ENCODE measurements at places on chromosomes 2 and 18. TPM values are rescaled to one million over a fixed set of nuclear protein-coding genes. Genes with fewer than 3 reads are reported as not detected.

FBXO36 gene
- 3.9 TPM for total RNA-seq

GPR17 gene
- total RNA-seq = not detected

GRHL1 gene
- total RNA-seq = 14.4 TPM

GRCh38 chr2:46672752-46673151 lies 193.4 kb downstream of the TMEM247 start:
- no peak for DNase-seq

DNA sequence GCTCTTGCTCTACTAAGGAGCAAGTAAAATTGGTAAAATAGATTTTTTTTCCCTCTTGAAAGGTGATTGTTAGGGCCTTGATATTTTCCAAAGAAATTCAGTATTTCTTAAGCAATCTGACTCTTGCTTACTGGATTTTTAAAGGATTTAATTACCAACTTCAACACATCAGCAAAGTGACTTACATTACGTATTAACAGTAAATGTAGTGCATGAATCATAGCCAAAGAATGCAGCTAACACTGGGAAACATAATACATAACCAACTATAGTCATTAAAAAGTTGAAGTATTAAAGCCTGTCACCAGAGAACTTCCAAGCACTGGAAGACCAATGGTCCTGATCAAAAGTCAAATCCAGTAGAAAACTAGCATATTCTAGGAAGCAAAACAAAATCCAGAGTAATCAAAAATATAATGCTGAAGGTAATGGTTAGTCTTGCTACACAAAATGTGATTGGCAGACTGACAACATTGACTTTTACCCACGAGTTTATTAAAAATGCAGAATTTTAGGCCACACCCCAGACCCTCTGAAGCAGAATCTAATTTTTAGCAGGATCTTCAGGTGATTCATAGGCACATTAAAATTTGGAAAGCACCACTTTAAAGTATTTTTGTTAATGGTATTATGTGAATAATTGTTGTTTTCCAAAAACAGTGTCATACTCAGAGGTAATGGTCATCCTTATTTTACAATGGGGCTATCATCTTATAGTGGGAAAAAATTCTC lies 31.8 kb upstream of the CAVIN2 start:
- DNase-seq = no peak

DNA sequence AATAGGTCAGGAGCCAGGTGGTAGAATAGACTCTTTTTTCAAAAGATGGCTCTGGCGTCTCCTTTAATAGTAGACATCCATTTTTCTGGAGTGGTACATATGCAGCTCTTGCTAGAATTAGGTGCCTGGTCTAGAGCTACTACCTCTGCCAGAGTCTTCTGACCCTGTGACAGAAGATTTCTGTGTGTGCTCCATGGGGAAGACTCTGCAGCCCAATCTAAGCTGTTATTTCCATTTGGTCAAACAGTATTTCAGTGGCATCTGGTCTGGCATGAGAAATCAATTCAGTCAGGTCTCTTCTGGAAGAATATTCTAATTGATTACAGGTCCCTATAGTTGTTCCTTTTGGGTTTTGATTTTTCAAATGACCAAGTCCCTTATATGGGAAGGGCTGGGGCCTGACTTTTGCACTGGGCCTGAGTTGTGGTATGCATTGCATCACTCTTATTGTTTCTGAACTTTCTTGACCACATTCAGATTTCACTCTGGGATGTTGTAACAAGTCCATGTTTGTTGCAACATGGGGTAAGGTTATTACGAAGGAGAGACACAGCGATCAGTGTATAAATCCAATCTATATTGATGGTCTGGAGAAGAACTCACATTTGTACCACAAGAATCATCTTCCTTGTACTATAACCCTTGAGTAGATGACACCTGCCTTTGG lies 12.1 kb downstream of the MXD1 start:
- no peak for DNase-seq

GRCh38 chr2:219769090-219769910 lies 141.9 kb downstream of the SLC4A3 start:
- DNase-seq = no peak

DNA sequence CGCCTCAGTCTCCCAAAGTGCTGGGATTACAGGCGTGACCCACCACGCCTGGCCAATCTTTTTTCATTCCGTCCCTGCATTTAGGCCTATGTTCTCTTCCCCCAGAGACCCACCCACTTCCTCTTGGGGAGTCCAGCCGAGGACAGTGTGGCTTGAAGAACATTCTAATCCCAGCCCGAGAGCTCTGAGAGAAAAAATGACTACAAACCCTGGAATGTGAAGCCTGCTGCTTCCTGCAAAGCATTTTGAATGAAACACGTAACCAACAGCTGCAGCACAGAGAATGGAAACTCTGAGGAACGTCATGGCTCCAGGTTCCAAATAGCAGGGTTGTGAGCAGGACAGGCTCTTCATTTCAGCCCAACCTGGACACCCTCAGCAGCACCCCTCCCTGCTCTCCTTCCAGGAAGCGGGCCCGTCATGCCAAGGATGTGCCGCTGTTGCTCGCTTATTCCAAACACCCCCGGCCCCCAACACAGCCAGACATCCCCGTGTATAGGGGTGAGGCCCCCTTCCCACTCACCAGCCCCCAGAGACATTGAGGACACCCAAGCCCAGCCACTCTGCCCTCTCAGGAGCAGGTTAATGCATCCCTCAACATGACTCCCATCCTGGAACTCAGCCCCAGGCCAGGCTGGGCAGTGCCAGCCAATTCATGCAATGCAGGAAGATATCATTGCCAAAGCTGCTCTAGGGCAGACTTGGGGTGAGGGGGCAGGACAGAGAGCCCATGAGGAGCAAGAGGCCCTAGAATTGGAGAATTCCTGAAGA lies 139.8 kb downstream of the ZFP36L2 start:
- DNase-seq = no peak

GRCh38 chr2:135052997-135053474 lies 944 bp downstream of the RAB3GAP1 start:
- DNase-seq = no peak

Measured in progenitor cell of endocrine pancreas (in vitro differentiated cells).